ENCODE measurements at places on chromosomes 5 and 9.

DNA sequence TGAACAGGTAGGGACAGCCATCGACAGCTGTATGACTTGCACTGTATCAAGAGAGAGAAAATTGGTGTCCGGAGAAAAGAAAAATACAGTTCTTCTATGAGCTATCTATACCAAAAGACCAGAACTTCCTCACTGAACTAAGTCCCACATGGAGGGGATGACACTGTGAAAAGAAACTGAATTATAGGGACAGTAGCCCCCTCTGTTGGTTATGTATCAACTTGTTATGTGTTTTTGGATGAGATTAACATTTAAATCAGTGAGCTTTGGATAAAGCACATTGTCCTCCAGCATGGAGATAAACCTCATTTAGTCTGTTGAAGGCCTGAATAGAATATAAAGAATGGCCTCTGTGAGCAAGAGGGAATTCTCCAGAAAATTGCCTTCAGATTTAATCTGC lies 176.6 kb upstream of the SH3GL2 start:
- no peak for DNase-seq

GRCh38 chr9:13900449-13900848 lies 413.5 kb downstream of the NFIB start:
- no peak for DNase-seq

DNA sequence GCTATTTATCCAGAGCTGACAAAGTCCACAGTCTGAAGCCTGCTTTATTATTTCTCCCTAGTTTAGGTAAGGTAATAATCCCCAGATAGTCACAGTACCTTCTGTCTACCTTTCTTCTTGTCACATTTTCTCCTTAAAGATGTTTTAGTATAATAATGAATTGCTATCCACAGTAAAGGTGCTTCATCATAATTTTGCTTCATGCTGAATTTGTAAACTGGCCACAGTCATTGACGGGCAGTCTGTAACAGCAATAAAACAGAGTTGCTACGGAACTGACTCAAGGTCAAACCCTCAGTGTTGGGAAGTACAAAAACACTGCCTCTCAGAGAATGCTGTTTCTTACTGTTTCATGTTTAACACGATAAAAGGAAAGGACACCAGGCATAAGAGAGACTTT lies 195.7 kb downstream of the ZNF608 start:
- no peak for DNase-seq

GRCh38 chr5:96172436-96172835 lies 210.8 kb upstream of the ELL2 start:
- DNase-seq = no peak

- no peak for DNase-seq
Observed at GRCh38 chr9:35960039-35960655, 2.2 kb upstream of the OR2S2 start.

DNA sequence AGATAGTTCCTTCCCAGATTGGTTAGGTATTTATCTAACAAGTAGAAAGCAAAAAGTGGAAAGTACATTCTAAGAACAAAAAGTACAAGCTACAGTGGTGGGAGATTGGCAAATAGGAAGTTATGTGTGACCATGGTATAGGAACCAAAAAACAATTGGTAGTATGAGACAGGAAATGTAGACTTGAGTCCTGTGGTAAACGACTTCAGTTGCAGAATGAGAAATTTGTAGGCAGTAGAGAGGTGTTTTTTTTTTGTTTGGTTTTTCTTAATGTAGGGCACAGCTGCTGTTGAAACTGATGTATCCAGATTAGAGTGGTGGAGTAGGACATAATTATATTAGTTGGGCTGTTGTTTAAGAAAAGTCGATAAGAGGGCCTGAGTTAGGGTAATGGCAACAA lies 72.0 kb downstream of the CCNH start:
- DNase-seq = peak; percentile 50

DNA sequence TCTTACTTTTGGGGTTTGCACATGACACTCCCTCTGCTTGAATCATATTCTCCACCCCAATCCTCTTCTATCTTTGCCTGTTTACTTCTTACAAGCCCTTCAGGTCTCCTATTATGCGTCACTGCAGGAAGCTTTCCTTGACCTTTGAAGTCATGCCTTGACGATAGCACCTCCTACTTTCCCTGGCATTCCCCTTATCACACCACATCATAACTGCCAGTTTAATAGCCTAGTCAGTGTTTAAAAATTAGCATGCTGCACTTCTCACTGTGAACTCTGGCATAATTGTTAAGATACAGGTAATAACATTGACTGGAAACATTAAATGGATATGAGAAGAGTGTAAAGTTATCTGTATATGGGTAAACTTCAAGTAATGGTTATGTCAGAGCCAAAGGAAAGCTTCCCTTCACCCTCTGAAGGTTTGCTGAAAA lies 37.1 kb upstream of the CEP120 start:
- DNase-seq = peak; percentile 39

DNA sequence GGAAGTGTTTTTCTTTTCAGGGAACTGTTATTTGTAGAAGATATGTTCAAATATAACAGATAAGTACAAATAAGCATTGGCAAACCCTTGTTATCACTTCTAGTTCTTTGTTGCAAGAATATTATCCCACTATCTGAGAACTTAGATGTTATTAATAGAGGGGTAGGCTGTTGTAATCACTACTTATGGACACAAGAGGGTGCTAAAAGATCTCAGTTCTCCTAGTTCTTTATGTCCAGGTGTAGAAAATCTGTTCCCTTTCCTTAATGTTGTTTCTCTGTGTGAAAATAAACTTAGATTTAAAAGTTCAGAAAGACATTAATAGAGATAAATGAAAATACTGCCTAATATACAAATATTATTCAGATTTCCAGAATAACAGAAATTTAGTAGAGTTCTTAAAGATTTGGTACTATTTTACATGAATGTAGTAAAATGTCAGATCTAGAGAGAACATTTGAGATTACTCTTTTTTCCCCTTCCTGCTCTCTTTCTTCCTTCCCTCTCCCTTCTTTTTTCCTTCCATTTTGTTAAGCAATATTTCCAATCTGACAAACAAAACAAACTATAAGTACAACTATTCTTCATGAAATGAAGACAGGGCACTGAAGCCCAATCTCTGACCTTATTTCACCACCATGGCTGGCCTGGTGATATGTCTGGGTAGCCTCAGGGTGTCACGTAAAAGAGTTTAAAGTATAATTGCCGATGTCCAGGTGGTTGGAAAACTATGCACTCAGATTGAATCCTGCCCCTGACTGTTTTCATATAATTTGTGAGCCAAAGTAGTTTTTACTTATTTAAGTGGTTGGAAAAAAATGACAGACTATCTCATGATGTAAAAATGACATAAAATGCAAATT lies 43.6 kb upstream of the C5orf46 start:
- DNase-seq = peak; percentile 7

- DNase-seq = no peak
Observed at GRCh38 chr5:164998142-164998541, 1492.7 kb downstream of the MAT2B start.

GRCh38 chr5:9347541-9348295 lies 198.2 kb downstream of the SEMA5A start:
- DNase-seq = no peak
